ENCODE measurements at places on chromosomes 2 and 18. TPM values are rescaled to one million over a fixed set of nuclear protein-coding genes. Genes with fewer than 3 reads are reported as not detected.

The RASGRP3 gene
- 3.9 TPM for total RNA-seq

The MAPRE3 gene
- 5.0 TPM for total RNA-seq

The C2orf49 gene
- total RNA-seq, result 18.1 TPM

DNA sequence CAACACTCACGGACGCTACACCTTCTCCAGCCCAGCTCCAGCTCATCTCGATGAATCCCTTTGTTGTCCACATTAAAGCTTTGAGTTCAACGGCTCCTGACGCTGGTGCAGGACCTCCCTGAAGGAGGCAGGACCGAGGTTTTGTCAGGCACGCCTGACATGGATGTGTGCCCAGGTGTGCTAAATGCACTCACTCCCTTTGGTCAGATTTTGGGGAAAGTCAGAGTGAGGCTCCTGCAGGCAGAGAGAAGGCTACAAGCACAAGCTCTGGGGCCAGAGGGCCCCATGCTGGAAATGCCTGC is 78.6 kb downstream of the NDUFA10 start:
- no peak for DNase-seq

DNA sequence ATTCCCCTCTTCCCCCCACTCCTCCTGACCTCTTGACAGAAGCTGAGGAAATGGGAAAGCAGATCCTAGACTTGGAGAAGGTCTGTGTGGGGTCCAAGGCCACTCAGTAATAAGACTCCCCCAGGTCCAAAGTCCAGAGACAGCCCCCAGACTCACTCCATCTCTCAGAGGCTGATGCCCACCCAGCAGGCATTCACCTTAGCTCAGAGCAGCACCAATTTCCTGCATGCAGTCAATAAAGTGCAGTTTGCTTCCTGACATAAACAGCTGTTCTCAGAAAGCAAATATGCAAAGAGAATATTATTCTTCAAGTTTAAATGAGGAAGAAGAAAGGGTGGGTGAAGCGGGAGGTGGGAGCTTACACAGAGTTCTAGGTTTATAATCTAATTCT is 84.1 kb upstream of the RTN4 start:
- no peak for DNase-seq

GRCh38 chr18:13516855-13517254 is 209.5 kb downstream of the FAM210A start:
- no peak for DNase-seq

GRCh38 chr18:79952456-79952995 is 1.1 kb upstream of the SLC66A2 start:
- no peak for DNase-seq

- no peak for DNase-seq
Observed at GRCh38 chr2:2669316-2669715, 338.2 kb upstream of the MYT1L start.

- DNase-seq, result no peak
Observed at GRCh38 chr2:74858281-74858680, 24.4 kb downstream of the HK2 start.

DNA sequence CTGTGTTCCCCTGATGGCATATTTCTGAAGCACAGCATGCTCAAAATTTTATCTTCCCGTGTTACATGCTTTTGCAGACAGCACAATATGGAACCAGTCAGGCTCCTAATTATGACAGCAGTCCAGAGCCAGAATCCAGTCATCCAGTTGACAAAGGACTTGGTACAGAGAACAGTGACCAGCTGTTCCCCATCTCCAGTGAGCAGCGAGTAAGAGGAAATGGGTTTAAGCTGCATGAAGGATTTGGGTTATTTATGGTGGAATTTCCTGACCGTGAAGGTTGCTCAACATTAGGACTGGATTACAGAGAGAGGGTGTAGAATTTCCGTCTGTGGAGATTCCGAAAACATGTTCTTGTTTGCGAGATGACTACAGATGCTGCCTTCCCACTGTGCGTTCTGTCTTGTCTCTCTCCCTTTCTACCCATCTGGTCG is 24.4 kb downstream of the SGPP2 start:
- no peak for DNase-seq

- DNase-seq, result no peak
Observed at GRCh38 chr2:233048569-233049193, 11.5 kb upstream of the INPP5D start.

All from T-helper 17 cell (primary cell).